ENCODE measurements at places on chromosomes 16 and 17.

DNA sequence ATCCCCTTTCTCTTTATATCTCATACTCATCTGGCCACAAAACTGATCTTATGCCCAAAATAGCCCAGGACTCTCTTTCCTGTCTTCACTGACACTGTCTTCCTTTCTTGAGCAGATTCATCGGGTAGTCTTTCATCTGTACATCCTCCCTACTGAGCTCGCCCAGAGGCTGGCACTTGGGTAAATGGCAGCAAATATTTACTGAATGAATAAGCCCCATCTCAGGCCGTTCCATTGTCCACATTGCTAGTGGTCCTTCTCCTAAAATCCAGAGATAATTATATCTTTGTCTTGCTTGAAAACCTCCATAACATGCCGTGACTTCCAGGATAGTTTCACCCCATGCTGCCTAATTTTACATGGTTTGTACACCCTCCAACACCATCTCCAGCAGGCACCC, 158.1 kb upstream of the SDK2 start:
- DNase-seq: no peak

- DNase-seq: no peak
These were observed 14.6 kb downstream of the CDH3 start for GRCh38 chr16:68659412-68660358.

- DNase-seq: peak; percentile 1
These were observed 352 bp downstream of the MARF1 start for GRCh38 chr16:15642557-15643047.

- no peak for DNase-seq
These were observed 60.5 kb downstream of the B9D1 start for GRCh38 chr17:19301973-19302372.

DNA sequence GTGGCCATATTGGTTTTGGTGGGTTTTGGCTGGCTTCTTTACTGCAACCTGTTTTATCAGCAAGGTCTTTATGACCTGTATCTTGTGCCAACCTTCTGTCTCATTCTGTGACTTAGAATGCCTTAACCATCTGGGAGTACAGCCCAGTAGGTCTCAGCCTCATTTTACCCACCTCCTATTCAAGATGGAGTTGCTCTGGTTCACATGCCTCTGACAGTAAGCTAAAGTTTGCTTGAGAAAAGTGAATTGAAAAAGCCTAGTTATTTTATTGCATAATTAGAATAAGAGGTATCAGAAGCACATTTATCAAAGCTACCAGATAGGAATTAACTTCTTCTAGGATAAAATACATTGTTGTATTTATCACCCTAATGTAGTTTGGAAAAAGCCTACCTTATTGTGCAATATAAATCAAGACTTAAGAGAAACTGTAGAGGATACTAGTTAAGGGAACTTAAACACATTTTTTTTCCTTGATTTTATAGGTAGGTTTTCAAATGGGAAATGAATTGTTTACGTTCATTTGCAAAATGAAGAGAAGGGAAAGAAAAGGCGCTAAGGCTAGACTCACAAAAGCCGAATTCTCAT, 202.3 kb upstream of the KCNJ16 start:
- no peak for DNase-seq

DNA sequence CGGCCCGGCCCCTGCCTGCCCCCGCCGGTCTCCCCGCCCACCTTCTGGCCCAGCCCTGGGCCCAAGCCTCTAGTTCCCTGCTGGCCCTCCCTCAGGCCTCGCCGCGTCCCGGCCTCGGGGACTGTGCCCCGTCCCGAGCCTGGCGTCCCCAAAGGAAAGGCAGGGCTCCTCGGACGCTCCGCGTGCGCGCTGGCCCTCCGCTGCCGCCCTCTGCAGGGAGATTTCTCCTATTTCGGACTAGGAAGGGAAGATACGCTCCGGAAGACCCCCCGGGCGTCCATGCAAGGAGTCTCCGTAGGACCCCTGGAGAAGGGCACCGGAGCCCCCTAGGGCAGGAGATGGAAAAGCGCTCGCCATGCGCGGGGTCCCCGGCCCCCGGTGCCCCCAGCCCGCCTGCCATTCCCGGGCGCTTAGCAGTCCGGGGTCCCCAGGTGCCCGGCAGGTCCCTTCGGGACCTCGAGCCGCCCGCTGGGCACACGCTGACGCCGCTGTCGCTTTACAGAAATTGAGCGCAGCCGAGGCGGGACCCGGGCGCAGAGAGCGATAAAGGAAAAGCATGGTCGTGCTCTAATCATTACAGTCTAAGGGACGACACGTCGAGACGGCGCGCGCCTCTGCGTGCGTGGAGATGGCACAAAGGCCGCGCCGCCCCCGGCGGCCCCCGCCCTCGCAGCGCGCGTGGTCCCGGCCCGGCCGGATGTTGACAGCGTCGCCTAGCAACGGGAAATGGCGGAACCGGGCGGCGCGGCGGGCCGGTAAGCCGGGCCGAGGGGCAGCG, at the start of gene CCDC40:
Gene CCDC40, plus strand, starts transcription at position 706 of the 778 bp plus-strand sequence. Its CDS starts 21 bp downstream, at position 727.
- no peak for DNase-seq

- DNase-seq: no peak
These were observed 19.5 kb upstream of the MED13 start for GRCh38 chr17:62084585-62084984.

DNA sequence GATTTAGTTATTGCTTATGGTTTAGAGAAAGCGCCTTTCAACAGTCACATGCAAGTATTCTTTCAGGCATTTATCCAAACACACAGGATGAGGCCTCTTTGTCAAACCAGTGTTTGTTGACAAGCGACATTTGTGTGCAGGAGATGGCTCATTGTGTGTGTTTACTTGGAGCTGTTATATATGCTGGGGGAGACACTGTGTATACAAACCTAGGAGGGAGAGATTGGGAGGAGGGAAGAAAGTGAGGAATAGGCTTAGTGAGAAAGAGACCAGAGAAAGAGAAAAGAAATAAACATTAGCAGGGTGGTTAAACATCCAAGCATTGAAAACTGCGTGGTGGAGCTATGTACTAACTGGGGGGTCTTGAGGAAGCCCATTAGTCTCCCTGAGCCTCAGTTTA, 437.6 kb downstream of the MAF start:
- no peak for DNase-seq

GRCh38 chr16:4093495-4094126, 22.6 kb downstream of the ADCY9 start:
- no peak for DNase-seq

DNA sequence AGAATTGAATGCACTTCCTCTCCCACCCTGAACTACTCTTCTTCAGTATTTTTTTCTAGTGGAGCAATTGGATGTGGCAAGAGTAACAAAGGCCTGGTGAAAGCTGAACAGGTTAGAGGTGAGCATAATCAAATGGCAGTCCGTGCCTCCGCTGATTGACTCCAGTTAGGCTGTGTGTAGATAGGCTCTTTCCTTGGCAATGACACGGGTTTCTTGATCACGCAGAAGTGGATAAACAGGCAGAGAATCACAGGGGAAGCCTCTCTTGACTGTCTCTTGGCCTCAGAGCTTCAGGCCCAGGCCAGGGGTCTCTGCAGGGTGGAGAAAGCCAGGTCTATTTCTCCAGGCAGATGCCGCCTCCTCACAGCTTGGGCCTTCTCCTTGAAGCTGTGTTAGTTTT, 4.2 kb downstream of the CD300LB start:
- DNase-seq: no peak

DNA sequence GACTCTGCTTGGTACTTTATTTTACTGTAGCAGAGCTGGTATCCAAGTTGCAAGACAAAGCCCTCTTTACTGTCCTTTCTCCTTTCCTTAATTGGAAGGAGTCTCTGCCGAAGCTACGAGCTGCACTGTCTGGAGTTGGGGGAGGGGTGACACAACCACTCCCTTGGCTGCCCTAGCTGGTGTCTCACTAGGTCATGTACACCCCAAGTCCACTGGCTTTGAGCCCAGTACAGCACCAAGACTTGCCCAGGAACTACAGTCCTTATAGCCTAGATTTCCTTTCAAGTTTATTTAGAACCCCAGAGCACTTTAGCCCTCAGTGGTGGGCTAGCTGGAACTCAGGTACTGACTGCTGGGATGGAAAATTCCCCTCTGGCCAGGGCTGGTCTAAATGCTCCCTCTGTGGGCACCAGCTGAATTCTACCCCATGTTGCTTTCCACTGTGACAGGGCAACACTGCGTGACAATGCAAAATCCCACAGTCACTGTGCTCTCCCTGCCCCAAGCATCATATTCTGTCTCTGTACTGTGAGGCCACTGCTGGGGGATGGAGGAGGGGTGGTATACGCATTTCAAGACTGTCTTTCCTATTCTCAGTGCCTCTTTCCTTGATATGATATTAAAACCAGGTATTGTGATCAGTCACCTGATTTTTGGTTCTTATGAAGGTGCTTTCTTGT, 18.4 kb downstream of the EFCAB5 start:
- no peak for DNase-seq

DNA sequence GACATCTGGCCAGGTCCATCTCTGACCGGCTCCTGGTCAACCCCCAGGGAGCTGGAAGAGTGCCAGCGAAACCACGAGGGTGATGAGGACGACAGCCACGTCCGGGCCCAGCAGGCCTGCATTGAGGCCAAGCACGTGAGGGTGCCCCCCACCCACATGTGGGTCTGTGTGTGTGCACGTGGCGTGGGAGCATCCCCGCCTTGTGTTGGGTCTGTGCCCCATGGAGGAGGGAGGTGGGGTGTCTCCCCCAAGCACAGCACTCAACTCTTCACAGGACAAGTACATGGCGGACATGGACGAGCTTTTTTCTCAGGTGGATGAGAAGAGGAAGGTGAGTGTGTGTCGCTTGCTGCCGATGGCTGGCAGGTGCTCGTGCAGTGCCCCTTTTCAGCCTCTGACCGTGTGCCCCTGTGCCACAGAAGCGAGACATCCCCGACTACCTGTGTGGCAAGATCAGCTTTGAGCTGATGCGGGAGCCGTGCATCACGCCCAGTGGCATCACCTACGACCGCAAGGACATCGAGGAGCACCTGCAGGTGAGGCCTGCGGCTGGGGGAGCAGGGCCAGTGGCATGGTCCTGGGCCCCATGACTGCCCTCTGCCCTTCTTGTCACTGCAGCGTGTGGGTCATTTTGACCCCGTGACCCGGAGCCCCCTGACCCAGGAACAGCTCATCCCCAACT, 1.7 kb downstream of the STUB1 start:
- DNase-seq: no peak

- DNase-seq: peak; percentile 48
These were observed at the start of gene ZNF598 for GRCh38 chr16:2009791-2010510. ZNF598 (minus strand) TSS chr16:2009821.
